ENCODE measurements at places on chromosomes 1 and 21.

- DNase-seq = no peak
Observed at GRCh38 chr1:195828325-195828724, 779.9 kb downstream of the KCNT2 start.

- no peak for DNase-seq
Observed at GRCh38 chr1:178516110-178516509, 3.2 kb downstream of the TEX35 start.

GRCh38 chr1:211420389-211420788 is 71.6 kb downstream of the RD3 start:
- no peak for DNase-seq

- DNase-seq = no peak
Observed at GRCh38 chr1:196546272-196547111, 61.7 kb downstream of the KCNT2 start.

GRCh38 chr1:81513796-81514354 is 286.9 kb upstream of the ADGRL2 start:
- no peak for DNase-seq

- no peak for DNase-seq
Observed at GRCh38 chr1:68144856-68145255, 87.5 kb downstream of the WLS start.

DNA sequence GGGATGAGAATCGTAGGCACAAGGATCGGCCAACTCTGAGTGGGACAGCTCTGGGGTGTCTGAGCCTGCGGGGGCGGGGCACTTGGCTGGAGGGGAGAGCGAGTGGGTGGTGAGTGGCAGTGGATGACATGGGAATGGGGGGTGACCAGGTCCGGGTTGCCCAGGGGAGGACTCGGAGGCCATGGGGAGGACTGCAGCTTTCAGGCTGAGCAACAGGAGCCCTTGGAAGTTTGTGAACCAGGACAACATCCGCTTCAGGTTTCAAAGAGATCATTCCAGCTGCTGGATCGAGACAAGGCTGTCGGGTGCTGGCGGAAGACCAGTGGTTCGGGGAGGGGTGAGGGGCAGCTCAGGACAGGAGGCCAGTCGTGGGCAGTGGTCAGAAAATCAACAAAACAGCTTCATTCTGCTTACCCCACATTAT is 124.4 kb upstream of the IRF2BP2 start:
- no peak for DNase-seq

- DNase-seq = no peak
Observed at GRCh38 chr1:235831148-235831547, 35.6 kb downstream of the LYST start.

GRCh38 chr1:85289207-85289847 is 12.9 kb upstream of the BCL10 start:
- no peak for DNase-seq

DNA sequence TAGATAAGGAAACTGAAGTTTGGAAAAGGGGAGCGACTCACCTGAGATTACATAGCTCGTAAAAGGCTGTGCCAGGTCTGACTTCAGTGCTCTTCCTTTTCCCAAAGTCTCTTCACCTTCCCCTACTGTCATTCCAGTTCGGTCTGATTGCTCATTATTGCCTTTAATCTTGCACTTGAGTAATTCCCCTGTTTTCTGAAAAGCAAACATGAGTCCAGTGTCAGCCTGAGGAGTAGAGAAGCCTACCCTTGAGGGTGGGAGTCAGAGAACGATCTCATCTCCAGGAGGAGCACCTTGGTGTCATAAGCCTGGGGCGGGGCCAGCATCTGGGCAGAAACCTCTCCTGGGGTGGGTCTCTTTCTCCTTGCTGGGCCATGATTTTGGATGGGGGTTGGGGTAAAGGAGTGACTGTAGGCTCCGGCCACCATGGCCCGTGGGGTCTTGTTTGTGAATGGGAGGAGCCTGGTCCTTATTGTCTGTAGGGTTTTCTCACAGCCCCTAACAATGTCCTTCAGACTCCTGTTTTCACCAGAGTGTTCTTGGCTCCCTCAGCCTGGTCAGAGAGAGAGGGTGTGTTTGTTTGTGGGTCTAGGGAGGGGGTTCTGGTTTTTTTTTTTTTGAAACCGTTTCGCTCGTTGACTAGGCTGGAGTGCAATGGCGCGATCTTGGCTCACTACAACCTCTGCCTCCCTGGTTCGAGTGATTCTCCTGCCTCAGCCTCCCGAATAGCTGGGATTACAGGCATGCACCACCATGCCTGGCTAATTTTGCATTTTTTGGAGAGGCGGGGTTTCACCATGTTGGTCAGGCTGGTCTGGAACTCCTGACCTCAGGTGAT is 6.0 kb downstream of the VANGL2 start:
- no peak for DNase-seq

DNA sequence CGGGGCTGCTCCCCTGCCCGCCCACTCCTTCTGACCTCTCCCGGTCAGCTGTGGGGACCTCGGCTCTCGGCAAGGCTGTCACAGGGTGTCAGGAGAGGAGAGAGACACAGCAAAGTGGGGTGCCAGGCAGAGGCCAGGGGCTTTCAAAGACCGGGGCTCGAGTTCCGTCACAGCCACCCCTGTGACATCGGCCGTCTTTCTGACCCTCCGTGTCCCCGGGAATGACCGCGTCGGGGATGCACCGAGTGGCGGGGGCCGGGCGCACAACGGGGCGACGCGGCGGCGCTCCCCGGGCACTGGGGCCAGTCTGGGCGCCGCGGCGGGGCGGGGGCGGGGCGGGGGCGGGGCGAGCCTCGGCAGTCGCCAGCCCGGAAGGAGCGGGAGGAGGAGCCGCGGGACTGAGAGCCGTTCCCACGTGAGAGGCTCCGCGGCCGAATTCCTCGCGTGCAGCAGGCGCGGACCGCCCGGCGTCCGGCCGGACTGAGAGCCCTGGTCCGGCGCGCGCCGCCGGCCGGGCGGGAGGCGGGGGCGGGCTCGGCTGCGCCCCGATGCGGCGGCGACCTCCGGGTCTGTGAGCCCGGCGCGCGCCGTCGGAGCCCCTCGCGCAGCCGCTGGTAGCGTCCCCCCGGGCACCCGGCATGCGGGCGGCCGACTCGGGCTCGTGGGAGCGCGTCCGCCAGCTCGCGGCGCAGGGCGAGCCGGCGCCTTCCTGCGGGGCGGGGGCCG is 229.7 kb upstream of the TMEM51 start:
- no peak for DNase-seq

GRCh38 chr1:219374636-219375035 is 201.0 kb downstream of the LYPLAL1 start:
- DNase-seq = no peak

DNA sequence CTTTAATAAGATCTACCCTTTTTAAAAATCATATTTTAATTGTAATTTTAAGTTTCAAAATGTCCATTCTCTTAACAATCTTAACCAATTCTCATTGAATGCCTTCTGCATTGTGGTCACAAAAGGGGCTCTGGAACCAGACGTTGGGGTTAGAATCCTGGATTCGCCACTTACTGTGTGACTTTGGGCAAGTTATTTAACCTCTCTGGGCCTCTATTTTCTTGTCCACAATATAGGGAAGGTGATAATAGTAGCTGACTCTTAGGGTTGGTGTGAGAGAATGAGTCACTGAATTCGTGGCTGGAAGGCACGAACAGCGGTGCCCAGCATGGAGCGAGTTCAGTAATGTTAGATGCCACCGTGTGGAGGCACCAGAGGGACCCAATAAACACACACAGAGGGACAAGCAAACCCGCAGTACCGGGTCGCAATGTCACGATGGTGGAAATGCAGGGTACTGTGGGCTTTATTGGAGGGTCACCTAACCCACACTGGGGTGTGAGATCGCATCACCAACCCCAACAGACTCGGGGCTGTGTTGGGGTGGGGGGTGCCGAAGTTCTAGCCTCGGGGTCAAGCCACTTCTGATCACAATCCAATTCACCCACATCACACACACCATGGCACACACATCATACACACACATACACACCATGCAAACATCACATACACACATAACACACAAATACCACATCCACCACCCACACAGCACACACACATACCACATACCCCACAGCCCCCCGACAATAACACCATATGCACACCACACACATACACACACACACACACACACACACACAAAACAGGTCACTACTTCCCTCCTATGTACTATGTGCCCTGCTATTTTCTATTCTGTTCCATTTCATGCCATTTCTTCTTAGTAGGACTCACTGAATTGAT is 27.0 kb upstream of the IFNAR2 start:
- no peak for DNase-seq

DNA sequence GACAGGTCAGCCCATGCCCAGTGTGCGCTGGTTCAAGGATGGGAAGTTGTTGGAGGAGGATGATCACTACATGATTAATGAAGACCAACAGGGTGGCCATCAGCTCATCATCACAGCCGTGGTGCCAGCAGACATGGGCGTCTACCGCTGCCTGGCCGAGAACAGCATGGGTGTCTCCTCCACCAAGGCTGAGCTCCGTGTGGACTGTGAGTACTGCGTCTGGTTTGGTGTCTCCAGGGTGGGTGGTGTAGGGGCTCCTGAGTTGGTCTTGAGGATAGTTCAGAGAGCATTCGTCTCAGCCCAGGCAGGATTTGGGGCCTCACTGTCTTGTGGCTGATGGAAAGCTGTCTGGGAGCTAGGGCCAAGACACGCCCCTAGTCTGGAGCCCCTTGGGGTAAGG is 83.2 kb downstream of the TRIM11 start:
- no peak for DNase-seq

DNA sequence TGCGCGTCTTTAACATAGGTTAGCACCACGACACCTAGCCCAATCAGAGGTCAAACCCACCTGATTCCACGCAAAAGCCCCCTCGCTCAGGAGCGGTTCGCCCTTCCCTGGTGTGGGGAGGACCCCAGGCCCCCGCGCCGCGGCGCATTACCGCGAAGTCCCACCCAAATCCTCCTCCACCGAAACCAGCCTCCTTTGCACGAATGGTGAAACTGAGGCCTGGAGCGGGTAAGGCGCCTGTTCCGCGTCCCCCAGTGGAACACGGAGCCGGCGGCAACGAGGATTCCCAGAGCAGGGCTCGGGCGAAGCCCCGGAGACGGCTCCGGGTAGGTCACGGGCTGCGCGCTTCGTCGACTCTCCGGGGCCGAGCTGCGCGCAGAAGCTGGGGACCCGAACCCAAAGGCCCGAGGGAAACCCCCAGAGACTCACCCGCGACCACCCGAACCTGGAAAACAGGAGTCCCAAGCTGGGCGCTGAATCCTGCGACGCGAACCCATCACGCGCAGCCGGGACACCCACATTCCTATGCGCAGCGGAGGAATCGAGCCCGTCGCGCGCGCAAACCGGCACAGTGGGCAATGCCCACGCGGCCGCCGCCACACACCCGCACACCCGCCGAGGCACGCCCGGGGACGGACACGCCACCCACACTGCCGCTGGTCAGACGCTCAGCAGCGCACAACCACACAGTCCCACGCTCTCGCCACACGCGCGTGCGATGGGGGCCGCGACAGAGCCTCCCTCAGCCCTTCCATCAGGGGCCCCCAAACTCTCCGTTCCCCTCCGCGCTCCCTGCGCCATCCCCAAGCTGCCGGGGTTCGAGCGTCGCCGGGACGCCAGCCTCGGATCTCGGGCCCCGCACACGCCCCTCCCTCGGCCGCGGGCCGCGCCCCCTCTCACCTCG is 507 bp downstream of the GLIS1 start:
- no peak for DNase-seq

GRCh38 chr1:173863224-173864161 is 4.3 kb downstream of the GAS5 start:
- DNase-seq = no peak

DNA sequence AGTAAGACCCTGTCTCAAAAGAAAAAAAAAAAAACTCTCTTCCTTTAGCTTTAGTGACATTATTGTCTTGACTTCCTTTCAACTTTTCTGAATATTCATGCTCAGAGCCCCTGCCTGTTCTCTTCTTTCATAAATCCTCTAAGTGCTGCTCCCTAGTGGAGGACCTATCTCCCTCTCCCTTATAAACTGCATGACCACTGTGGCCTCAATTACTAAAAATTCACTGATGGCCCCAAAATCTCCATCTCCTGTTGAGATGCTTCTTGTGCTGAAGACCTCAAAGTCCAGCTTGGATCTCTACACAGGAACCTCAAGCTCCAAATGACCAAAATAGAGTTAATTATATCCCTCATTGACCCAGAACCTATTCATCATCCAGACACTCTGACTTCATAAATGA is 7.8 kb downstream of the ITLN1 start:
- no peak for DNase-seq

- no peak for DNase-seq
Observed at GRCh38 chr1:204758601-204759000, 73.1 kb upstream of the LRRN2 start.

GRCh38 chr1:78318011-78318410 is 172.8 kb upstream of the PTGFR start:
- no peak for DNase-seq

- DNase-seq = no peak
Observed at GRCh38 chr1:214470132-214470531, 81.3 kb downstream of the PTPN14 start.

DNA sequence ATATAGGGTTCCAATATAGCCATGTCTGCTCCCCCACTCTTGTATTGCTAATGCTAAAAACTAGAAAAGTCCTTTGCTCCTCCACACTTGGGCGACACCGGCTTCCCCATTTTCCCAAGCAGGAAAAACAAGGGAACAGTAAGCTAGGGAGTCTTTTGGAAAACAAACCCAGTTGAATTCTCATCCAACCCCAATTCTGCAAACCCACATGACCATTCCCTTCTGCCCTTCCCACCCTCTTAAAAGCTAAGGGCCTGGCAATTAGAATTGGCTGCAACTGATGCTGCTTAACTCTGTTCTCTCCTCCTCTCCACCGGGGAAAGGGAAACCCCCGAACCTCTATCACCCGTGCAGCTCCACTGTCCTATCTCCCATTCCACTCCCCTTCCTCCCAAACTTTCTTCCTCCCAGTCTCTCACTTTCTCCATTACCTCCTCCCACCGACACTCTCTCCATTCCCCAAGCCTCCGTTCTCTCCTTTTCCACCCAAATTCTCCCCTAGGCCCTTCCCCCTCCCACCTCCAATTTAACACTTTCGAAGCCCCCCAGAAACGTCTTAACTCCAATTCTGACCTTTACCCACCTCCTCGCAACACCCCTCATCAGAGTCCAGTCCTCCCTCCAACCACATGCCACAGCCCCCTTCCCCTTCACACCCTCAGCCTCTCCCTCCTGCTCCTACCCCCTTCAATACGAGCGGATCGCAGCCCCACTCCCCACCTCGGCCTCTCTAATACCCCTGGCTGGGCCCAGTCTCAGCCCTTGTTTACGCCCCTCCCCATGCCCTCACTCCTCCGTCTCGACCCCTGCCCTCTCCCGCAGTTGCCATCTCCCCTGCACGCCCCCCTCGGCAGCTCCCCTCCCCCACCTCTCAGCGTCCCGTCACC is 701 bp downstream of the DEDD start:
- DNase-seq = no peak

- DNase-seq = no peak
Observed at GRCh38 chr1:46646844-46647243, 21.3 kb downstream of the ATPAF1 start.

DNA sequence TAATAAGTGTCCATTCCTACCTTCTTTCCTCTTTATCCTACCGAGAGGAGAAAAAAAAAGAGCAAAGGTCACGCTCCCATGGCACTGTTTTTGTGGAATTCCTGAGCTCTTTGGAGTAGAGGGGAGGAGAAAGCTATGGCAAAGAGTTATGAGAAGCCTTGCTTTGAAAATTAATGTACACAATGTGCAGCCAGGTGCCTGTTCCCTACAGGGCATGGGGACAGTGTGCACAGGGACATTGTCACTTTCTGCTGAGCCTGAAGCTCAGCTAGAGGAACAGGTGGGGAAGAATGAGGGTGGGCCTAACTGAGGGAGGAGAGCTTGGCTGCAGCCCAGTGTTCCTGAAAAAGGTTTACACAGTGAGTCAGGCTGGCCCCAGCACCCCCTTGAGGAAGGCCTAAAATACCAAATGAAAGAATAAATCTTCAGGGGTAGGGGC is 66.1 kb downstream of the PLXNA2 start:
- no peak for DNase-seq

All from tibial nerve (tissue), 4 donors.